RWPE1 (cell line): ENCODE measurements at places on chromosomes 13 and 19.

DNA sequence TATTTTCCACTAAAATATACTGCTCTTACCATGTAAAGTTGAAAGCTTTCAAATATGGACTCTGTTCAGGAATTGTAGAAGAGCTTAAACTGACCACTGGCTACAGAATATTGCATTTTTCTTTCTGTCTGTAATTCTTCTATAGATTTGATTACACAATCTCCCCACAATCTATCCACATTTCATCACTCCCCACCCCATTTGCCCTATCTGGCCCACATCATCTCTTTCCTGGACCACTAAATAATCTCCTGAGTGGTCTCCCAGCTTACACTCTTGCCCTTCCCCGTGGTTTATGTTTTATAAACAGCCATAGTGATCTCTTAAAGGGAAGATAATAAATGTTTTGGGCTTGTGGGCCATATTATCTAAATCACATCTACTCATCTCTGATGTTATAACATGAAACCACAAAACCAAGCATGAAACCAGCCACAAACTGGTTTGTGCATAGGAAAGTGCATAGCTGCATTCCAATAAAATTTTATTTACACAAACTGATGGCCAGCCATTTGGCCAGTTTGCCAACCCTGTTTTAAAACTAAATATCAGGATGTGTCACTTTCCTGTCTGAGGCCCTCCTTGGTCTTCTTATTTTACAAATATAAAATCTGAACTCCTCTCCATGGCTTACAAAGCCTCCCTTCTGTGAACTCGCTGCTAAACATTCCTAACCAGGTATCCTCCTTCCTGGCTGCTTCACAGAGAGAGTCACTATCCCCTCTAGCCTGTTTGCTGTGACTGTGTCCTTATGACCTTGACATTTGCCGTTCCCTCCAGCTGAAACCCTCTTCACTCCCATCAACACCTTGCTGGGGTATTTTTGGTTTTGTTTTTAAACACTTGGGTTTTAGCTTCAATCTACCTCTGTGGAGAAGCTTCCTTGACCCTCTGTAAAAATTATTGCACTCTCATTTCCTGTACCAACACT is 500.9 kb downstream of the GPC6 start:
- no peak for DNase-seq

GRCh38 chr19:18401580-18402112 is 4.2 kb upstream of the LRRC25 start:
- no peak for DNase-seq

GRCh38 chr13:42218576-42218975 is 53.4 kb upstream of the AKAP11 start:
- DNase-seq = no peak

GRCh38 chr19:6099033-6099432 is 11.3 kb downstream of the RFX2 start:
- no peak for DNase-seq

GRCh38 chr13:112748947-112749735 is 59.3 kb downstream of the ATP11A start:
- DNase-seq = no peak

GRCh38 chr13:94709001-94709834 is 3.1 kb downstream of the SOX21 start:
- no peak for DNase-seq

GRCh38 chr13:42388326-42388725 is 116.4 kb downstream of the AKAP11 start:
- no peak for DNase-seq

GRCh38 chr19:47447470-47448359 is 24.0 kb downstream of the SLC8A2 start:
- DNase-seq = peak; percentile 88

GRCh38 chr19:54312436-54313377 is at the start of gene LILRA5:
Gene LILRA5, minus strand, starts transcription at chr19:54313166. Its CDS starts 147 bp downstream, at chr19:54313019.
- DNase-seq = no peak

- DNase-seq = no peak
Measured at GRCh38 chr13:38872693-38873092, 117.9 kb downstream of the STOML3 start.

- DNase-seq = no peak
Measured at GRCh38 chr13:30388406-30389283, 33.6 kb upstream of the UBE2L5 start.

DNA sequence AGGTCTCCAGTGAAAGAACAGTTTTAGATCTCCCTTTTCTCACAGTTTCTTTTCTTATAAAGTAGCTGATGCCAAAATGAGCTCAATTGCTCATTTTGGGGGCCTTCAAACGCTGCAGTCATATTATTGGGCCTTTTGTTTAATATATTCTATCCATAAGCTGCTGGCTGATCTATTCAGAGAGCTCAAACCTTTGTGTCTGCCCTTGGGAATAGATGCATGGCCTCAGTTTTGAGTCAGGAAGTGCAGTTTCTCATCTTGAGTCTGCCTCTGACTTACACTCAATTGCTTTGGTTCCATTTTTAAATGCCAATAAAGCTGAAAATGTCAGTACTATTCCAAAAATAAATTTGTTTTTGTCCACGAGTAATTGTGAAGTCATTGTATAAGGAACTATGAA is 468.9 kb downstream of the KLF12 start:
- no peak for DNase-seq

DNA sequence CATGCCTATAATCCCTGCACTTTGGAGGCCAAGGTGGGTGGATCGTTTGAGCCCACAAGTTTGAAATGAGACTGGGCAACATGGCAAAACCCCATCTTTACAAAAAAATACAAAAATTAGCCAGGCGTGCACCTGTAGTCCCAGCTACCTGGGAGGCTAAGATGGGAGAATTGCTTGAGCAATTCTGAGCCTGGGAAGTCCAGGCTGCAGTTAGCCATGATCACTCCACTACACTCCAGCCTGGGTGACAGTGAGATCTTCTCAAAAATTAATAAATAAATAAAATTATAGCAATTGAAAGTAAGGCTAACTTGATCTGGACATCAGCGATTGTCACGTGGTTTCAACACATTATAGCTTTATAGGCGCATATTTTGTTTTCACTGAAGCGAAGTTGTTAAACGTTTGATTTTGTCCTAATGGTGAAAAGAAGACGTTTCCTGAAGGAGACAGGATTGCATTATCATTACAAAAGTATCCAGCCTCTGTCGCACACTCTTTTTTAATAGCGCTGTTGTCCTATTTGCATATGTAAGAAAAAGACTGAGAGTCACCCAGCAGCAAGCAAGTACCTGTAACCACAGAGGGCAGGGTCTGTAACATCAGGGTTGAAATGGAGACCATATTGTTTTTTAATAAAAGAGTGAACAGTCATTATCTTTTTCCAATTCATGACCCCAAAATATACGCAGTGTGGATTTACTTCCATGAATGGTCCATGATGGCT is 335.7 kb downstream of the DCT start:
- no peak for DNase-seq

GRCh38 chr19:33673996-33674625 is 52.4 kb downstream of the CHST8 start:
- no peak for DNase-seq

DNA sequence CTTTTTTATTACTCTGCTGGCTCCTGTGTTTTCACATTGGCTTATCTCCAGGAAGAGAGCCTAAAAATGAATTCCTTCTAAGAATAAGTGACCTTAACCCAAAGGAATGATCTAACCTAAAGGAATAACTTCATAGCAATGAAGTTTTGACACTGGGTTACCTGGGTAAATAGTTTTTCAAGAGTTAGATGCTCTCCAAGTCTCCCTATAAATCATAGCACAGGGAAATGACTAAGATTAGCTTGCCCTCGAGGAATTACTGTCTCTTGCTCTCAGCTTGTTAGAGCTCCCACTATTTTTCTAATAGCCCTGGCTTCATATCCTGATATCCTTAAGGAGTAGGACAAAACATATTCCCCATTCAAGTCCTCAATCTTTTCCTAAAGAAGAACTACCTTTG is 66.3 kb downstream of the SPRY2 start:
- DNase-seq = peak; percentile 25

DNA sequence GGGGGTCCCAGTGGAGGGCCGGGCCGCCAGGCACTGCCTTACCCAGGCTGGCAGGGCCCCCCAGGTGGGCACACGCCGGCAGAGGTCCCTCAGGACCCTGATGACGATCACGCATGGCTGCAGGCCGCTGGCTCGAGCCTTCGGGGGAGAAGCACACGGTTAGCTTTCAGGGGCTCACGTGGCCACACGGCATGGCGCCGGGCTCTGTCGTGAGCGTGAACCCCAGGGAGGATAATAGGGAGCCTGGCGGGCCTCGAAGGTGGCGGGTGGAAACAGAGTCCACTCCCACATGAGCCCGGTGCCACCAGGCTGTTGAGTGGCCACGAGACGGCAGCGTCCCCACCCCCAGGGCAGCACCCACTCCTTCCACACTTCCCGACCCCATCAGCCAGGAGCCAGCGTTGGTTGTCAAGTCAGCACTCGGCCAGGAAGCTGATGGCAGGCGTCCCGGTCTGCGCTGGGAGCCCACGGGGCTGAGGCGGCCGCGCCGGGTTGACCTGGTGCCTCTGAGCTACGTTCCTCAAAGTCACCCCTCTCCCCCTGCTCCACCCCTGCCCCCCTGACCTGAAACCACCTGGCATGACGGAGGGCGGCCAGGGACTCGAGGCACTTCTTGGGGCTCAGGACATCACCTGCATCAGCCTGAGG is 24.7 kb upstream of the MATK start:
- no peak for DNase-seq

GRCh38 chr19:34260771-34261173 is 6.4 kb downstream of the GARRE1 start:
- DNase-seq = no peak

GRCh38 chr13:32609428-32609827 is 23.2 kb downstream of the PDS5B start:
- DNase-seq = no peak

GRCh38 chr19:1468274-1468820 is 10.7 kb downstream of the C19orf25 start:
- DNase-seq = no peak

GRCh38 chr19:50493171-50493570 is 16.5 kb upstream of the GARIN5A start:
- no peak for DNase-seq

DNA sequence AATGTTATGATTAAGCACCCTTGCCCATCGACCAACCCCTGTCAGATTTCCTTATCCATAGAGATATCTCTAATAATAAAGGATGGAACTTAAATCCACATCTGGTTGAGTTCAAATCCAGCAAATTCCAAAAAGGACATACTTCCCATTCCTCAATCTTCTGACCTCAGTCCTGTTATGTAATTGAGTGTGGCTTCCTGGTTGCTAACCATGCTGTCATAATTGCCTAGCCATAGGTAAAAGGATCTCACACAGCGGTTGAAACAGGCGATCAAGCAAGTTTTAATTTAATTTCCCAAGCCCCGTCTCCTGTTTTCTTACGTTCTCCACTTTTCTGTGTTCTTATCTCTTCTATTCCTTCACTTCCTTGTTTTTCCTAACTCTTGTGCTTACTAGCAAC is 550.3 kb downstream of the GPC6 start:
- no peak for DNase-seq

DNA sequence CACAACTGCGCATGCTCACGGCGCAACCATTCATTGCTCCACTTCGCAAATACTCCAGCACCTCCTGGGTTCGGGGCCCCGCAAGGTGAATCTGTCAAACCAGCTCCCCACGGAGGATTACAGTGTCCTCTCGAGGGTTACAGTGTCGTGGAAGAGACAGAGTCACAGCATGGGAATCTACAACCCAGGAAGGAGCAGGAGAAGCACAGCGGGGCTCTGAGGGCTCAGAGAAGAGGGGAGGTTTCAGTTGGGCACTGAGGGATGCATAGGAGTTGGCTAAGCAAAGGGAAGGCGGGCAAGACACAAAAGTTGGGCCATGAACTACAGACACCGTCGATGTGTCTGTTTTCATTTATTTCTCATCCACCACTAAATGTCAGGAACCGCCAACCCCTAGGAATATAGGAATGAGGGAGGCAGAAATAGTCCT is 1.0 kb upstream of the GTF2F1 start:
- DNase-seq = no peak

DNA sequence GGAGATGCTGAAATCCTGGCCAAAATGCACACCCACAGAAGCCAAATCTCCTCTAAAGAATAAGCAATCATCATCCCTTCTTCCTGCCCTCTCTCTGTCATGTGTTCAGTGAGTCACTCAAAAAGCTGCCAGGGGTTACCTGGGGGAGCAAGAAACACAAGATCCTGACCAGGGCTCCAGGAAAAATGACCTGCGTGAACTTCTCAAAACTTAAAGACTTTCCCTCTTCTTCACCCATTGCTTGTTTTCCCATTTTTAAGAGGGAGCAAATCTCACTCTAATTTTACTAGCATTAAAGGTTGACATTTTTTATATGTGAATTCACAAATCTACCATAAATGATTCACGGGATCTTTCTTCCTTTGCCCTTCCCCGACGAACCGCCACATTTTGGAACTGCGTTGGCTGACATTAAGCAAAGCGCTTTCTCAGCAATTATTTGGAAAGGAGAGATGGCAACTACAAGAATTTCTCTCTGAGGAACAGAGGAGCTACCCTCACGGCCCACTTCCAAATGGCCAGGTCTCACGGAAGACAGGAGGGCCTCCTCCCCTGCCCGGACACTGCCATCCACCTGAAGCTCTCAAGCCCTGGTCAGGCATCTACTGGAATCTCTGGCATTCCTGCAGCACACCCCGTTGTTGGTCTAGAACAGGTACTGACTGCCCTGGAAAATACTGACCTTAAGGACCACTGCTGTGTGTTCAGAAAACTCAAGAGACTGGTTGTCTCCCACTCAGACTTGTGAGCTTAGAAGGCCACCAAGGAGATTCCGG is 14.2 kb downstream of the TSHZ3 start:
- no peak for DNase-seq

DNA sequence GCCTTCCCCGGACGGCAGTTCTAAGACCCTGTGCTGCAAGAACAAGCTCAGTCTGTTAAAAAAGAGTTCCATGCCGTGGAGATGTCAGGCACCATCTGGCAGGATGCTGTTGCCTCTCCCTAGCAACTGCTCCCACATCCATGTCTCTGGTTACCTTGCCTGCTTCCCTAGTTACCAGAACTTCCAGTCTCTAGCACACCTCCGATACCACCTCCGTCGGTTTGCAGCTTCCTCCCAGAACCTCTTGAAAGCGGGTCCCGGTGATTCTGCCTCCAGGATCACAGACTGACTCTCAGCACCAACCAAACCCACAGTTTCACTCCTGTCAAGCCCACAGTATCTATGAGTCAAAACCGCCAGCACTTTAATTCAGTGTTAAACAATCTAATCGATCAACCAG is 55.4 kb downstream of the KCTD12 start:
- no peak for DNase-seq

- no peak for DNase-seq
Measured at GRCh38 chr19:50590191-50590590, 22.0 kb upstream of the LRRC4B start.

DNA sequence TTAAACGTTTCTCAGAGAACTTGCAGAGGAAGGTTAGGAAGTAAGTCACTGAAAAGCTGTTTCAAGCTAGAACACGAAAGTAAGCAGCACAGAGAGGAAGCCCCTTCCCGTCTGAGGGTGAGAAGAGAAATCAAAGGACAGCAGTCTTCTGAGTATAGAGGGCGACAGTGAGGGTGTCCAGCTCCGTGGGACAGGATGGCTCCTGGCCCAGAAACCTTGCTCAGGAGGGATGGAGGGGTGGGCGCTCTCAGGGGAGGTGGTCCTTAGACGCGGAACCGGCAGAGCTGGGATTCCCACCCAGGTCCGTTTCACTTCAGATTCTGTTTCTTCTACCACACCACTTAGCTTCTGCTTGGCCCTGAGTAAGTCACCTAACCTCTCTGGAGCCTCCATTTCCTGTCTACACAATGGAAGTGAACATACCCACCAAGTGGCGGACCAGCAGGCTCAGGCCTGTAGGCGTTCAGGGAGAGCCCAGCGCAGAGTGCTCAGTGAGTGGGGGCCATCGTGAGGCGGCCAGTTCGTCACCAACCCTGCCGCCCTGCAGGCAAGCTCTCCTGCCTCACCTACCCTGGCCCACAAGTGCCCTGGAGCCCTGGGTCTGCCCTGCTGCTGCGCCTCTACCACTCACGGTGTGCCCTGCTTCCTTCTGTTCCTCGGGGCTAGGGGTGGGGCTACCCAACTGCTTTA is 5.5 kb upstream of the RSPH6A start:
- no peak for DNase-seq
